ENCODE measurements at places on chromosomes 12 and 14. TPM values are rescaled to one million over a fixed set of nuclear protein-coding genes. Genes with fewer than 3 reads are reported as not detected.

VWF gene
- total RNA-seq = 0.14 TPM

PLD4 gene
- total RNA-seq = 0.17 TPM

FSCB gene
- total RNA-seq = not detected

CFAP54 gene
- 1.5 TPM for total RNA-seq

TAS2R20 gene
- total RNA-seq = not detected

OR4E2 gene
- not detected for total RNA-seq

CELA1 gene
- total RNA-seq = not detected

ADCY6 gene
- total RNA-seq = 11.4 TPM

PTPRQ gene
- 0.03 TPM for total RNA-seq

ANO2 gene
- total RNA-seq = not detected

Data from A549 treated with DMSO at 1 μM for 4 hours (cell line).